GM04504 (cell line): ENCODE measurements at places on chromosomes 6 and 20.

GRCh38 chr6:170025935-170026750 lies 264.7 kb downstream of the DLL1 start:
- no peak for DNase-seq

- no peak for DNase-seq
These were observed 61.4 kb upstream of the ZNF217 start for GRCh38 chr20:53654932-53655624.

GRCh38 chr6:13531956-13532355 lies 42.4 kb upstream of the SIRT5 start:
- DNase-seq: no peak

DNA sequence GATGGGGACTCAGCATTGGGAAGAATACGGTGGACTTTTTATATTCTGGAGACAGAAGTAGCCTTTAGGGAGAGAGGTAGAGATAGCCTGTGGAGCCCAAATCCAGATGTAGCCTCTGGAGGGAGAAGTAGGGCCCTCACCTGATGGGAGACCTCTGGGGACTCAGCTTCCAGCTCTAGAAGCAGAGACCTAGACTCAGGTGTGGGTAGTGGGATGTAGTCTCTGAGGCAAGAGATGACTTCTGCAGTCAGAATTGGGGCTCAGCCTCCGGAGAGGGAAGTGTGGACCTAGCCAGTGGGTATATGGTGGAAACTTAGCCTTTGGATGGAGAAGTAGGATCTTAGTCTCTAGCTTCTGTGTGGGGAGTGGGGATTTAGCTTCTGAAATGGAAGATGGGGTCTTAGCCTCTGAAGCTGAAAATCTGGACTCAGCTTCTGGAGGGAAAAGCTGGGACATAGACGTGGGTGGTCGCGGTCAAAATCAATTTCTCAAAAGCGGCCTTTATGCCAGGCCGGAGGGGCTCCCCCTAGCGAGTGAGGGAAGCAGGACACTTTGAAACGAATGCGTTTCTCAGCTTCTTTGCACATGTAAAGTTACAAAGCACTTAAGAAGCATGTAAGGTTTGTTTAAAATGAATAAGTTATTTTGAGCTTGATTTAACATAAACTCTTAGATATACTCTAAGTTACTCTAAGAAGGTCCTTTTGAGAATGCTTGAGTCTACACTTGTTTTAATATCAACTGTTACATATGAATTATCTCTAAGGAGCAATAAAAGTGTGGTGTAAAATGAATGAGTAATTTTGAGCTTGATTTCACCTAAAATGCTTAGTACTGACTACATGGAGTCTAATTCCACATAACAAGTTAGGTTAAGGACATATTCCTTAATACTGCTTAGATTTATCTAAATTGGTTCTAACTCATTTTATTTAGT lies 12.9 kb upstream of the ZNF343 start:
- no peak for DNase-seq

GRCh38 chr6:4358414-4359107 lies 223.2 kb upstream of the ECI2 start:
- DNase-seq: peak; percentile 100

GRCh38 chr6:9921366-9921765 lies 493.5 kb downstream of the TFAP2A start:
- DNase-seq: no peak

- DNase-seq: no peak
These were observed 265.4 kb downstream of the SYNE1 start for GRCh38 chr6:152371775-152372174.

GRCh38 chr6:72035966-72036365 lies 149.6 kb downstream of the RIMS1 start:
- DNase-seq: no peak

DNA sequence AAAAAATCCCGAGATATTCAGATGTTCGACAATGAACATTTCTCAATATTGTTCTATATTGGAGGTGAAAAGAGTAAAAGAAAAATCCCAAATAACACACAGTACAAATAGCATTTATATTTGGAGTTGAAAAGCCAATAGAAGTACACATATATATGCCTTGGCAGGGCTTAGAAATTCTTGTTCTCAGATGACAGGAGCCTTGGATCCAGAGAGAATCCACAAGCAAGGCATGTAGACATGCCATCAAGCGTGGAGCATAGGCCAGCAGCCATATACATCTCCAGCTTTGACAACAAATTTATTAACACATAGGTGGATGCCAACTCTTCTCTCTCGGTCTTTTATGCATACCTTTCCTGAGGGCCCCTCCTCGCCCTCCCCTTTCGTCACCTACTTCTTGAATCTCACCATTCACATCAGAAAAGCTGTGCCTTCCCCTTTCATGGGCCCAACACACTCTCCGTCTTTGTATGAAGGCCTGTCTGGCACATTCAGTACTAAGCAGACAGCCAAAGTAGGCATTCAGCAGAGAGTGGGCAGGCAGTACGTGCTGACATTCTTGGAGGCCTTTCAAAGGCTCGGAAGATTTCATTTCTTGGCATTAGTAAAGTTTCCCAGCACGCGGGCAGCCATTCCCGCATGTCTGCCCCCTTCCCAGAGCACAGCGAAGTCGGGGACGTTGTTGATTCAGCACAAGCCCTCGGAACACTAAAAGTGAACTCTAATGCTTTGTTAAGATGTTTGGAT lies 18.2 kb downstream of the NEDD9 start:
- no peak for DNase-seq

- peak; percentile 65 for DNase-seq
These were observed 65.7 kb downstream of the EPM2A start for GRCh38 chr6:145669627-145670034.

- no peak for DNase-seq
These were observed 83.6 kb downstream of the PLEKHG1 start for GRCh38 chr6:150683320-150683719.

- DNase-seq: no peak
These were observed 62.0 kb downstream of the ATXN1 start for GRCh38 chr6:16698997-16699868.

GRCh38 chr20:33648396-33649004 lies 13.6 kb upstream of the C20orf144 start:
- no peak for DNase-seq

- DNase-seq: no peak
These were observed 71.4 kb upstream of the NHSL1 start for GRCh38 chr6:138570725-138571029.

DNA sequence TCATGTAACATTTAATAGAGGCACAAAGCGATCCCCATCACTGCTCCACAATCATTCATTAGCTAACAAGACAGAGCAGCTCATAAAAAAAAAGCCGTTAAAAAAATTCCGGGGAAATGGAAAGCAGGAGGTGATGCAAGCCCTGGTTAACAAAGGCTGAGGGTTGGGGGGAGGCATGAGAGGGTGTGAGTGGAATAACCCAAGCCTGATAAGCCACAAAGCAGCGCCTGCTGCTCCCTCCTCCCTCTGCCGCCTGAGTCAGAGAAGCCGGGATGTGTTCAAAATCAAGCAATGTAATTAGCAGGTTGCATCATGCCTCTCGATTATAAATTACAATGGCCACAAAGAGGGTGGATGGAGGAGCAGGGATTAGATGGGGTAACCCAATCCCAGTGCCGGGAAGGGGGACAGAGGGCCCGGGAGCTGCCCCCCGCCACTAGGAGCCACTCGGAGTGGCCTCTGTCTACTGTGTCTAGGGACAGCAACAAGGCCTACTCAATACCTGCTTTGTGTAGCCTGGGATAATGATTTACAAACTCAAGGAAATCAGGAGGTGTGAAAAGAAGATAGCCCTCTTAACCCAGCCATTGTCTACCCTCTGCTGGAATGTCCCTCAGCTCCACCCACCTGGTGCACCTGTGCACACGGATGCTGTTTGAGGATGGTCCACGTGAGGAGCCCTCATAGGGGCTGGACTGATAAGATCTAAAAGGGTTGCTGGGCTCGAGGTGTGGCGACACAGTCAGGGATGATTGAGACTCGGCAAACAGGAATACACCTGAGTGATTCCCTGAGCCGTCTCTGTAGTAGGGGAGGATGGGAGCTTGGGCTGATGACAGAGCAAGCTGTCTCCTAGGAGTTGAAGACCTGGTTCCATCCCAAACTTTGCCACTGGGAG lies 156.9 kb downstream of the VEGFA start:
- DNase-seq: peak; percentile 95

DNA sequence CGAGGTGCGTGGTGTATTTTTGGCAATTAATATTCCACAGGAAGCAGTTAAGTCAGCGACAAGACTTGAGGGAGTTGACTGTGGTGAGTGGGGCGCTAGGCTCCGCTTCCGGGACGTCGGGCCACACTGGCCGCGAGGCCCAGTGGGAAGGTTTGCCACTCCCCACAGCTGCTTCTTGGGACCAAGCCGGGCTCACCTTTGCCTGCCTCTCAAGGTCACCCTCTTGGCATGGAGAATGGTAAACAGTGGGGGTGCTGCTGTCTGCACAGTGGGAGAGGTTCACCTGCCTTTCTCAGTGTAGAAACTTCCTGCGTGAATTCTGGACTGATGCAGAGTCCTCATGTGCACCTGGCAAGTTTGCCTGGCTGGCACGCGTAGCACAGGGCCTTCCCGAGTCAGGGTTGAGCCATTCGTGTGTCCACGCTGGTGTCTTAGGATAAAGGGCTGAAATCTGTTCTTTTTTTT lies 6.4 kb downstream of the OSBPL2 start:
- DNase-seq: no peak

DNA sequence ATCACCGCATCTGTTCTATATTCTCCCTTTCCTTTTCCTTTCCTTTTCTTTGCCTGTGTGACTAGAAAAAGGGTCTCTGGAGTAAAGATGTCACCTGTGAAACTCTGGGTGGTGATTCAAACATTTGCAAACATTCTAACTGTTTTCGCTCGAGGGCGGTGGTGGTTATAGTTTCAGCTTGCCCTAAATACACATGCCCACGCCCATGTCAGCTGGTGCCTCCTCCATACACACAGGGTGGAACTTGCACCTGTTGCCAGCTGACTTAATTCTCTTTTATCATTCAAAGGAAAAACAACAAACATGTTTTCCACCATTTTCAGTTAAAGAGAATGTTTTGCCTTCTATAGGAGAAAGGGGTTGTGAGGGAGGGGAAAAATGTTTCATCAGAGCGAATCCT lies 381.9 kb upstream of the ARID1B start:
- DNase-seq: no peak

DNA sequence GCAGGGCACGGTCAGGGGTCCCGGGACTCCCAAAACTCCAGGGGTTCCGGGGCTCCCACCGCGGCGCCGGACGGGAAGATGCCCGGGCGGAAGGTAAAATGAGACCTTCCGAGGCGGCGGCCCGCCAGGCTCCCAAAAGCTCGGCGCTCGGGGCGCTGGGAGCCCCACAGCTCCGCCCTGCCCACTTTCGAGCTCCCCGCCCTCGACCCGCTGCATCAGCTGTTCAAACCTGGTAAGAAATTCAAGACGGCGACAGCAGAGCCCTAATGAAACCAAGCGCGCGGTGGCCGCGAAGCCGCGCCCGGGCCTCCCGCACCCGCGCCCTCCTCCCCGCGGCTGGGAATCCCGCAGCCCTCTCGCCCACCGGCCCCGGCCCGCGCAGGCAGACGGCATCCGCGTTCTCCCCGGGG lies 369 bp downstream of the SLC4A11 start:
- DNase-seq: no peak

DNA sequence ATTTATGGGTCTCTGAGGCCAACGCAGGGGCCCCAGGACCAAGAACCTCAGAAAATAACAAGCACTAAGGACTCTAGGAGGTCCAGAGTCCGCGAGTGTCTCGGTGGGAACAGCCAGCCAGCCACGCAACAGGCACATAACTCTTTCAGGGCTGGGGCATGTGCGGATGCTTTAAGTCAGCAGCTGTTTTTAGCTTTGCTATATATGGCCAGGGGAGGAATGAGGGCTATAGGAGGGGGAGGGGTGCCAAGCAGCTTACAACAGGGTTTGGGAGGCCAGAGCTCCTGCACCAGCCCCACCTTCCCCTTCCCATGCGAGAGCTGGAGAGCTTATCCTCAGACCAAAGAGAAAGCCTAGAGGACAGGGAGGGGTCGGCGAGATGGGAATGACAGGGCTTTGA lies 6.2 kb downstream of the JPH2 start:
- DNase-seq: no peak

- no peak for DNase-seq
These were observed 22.2 kb upstream of the MYL9 start for GRCh38 chr20:36519012-36519719.

- no peak for DNase-seq
These were observed 242.9 kb downstream of the NRN1 start for GRCh38 chr6:5763871-5764270.

DNA sequence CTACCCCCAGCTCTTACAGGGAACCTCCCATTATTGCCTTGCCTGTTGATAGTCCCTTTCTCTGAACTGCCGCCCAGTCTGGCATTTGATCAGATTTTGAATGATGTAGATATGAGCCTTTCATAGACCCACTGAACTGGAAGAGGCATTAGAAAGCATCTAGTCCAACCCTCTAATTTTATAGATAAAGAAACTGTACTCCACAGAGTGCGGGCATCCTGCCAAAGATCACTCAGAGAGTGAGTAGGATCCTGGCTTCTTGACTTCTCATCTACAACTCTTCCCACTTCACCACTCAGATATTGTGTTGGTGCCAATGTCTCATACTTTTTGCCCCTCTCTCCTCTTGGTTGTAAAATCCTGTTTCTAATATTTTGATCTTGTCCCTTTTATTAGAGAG lies 179.2 kb upstream of the BMP2 start:
- no peak for DNase-seq

GRCh38 chr20:57094991-57095390 lies 171.4 kb downstream of the BMP7 start:
- DNase-seq: no peak

- peak; percentile 32 for DNase-seq
These were observed 114.7 kb downstream of the PRIM2 start for GRCh38 chr6:57432157-57432556.
